Activated CD4-positive, alpha-beta T cell treated with anti-CD3 and anti-CD28 coated beads, Interleukin-2, amount 10 ng/mL, durations not matched to agents 24 days and 14 days (primary cell): ENCODE measurements at places on chromosomes 3 and 15. TPM values are rescaled to one million over a fixed set of nuclear protein-coding genes. Genes with fewer than 3 reads are reported as not detected.

DNA sequence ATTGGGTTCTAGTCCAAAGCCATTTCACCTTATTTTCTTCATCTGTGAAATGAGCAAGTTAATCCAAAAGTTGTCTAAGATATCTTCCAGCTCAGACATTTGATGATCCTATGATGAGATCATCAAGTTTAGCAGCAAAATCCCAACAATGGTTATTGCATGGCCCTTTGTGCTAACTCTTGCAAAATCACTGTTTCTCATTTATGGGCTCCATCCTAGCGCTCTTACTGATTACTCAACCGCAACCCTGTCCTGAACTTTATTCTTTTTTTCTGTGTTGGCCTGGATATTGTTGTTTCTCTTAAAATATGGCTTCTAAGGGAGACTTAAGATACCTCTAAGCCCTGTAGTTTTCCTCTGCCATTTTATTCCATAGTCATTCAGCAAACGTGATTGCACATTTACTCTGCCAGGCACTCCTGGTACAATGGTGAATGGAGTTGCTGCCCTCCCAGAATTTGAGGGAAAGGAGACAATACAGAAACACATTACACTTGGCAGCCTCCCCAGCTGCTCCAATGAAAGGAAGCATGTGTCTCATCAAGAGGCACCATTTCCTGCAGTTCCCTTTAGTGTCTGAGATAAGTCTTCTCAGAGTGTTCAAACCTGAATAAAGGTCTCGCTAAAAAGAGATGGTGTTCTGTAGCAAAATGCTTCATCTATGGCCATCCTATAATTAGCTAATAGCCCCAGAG is 4.4 kb downstream of the GXYLT2 start:
- peaks cover 62% of the 10 kb centered on the region for H3K27me3 ChIP-seq
- peaks cover 2% of the 10 kb centered on the region for H3K36me3 ChIP-seq
- no peak overlapping the region for H3K4me3 ChIP-seq
- H3K4me1 ChIP-seq: peaks cover 7% of the 10 kb centered on the region
- DNase-seq: no peak

- peaks cover 10% of the 10 kb centered on the region for H3K36me3 ChIP-seq
- H3K4me3 ChIP-seq: peak overlapping the region; percentile 83
- peak overlapping the region; percentile 79 for H3K27ac ChIP-seq
- H3K27me3 ChIP-seq: no peaks in the 10 kb centered on the region
These were observed 110.8 kb upstream of the ICE2 start for GRCh38 chr15:60589728-60590127.

GRCh38 chr3:28590860-28591259 is 242.2 kb upstream of the AZI2 start:
- DNase-seq: no peak
- H3K4me3 ChIP-seq: no peak overlapping the region
- no peaks in the 10 kb centered on the region for H3K4me1 ChIP-seq
- H3K27ac ChIP-seq: no peak overlapping the region

DNA sequence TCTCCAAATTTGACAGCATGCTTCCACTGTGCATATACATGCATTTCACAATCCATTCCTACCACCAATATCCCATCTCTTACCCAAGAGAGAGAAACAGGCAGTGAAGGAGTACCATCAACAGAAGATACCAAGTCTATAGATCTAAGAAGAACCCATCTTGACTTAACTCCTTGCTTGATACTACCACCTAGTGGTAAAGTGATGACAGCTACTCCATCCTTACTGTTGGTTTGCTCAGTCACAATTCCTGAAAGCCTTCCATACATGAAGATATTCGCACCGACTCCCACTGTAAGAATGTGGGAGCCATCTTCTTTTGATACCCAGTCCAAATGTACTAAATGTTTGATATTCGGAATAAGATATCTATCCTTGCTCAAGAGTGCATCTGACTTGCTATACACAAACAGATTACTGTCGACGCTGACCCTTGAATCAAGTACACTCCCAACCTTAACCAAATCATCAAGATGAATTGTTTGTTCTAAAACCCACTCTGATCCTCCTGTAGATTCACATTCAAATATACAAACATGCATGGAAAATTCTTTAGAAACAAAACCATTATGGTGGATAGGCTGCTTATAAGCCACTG is 123.1 kb downstream of the DMXL2 start:
- no peak overlapping the region for H3K4me3 ChIP-seq
- no peaks in the 10 kb centered on the region for H3K27me3 ChIP-seq
- H3K36me3 ChIP-seq: no peaks in the 10 kb centered on the region
- H3K4me1 ChIP-seq: no peaks in the 10 kb centered on the region

DNA sequence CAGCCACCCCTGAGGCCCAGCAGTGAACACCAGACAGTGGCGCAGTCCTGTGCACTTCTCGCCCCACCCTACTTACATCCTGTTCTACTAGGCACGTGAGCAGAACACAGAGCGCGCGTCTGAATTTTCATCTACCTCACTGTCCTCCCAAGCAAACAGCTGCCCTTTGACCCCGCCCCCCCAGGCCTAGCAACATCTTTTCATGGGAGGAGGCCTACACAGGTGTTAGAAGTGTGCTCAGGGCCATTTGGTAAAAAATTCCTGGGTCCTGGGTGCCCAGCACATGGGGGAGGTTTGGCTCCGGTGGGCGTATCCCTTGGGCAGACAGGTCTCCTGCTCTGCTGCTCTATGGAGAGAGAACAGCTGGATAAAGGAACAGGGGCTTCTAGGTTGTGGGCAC is 95.0 kb downstream of the MYLK start:
- H3K27me3 ChIP-seq: peaks cover 2% of the 10 kb centered on the region
- H3K4me1 ChIP-seq: no peaks in the 10 kb centered on the region
- H3K36me3 ChIP-seq: no peaks in the 10 kb centered on the region
- DNase-seq: no peak
- H3K4me3 ChIP-seq: no peak overlapping the region

DNA sequence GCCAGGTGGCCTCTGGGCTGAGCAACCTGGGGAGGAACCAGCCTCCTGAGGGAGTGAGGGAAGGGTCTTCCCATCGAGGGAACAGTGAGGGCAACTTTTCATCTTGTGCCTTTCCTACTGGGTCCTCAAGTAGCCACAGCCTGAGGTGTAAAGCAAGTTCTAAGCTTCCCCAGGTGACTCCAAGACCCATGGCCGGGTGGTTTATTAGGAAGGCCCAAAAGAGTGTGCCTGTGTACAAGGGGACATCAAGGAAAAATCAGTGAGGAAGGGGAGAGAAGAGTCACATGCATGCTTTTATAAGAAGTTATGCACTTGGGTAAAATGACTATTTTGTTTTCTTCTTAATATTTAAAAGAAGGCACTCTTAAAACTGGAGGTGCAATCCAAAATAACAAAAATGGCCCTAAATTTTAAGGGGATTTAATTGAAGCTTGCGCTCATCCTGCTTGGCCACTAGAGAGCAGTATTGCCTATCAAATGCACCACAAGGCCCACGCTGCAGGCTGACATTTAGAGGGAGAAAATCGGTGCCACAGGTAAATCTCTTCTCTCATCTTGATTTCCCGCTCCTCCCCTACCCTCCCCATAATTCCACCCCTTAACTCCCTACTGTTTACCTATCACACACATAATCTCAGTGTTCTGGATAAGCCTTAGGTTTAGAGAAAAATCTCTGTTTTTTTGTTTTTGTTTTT is 6.7 kb downstream of the NANOGP8 start:
- H3K4me3 ChIP-seq: no peak overlapping the region
- peak; percentile 77 for DNase-seq
- no peaks in the 10 kb centered on the region for H3K4me1 ChIP-seq

DNA sequence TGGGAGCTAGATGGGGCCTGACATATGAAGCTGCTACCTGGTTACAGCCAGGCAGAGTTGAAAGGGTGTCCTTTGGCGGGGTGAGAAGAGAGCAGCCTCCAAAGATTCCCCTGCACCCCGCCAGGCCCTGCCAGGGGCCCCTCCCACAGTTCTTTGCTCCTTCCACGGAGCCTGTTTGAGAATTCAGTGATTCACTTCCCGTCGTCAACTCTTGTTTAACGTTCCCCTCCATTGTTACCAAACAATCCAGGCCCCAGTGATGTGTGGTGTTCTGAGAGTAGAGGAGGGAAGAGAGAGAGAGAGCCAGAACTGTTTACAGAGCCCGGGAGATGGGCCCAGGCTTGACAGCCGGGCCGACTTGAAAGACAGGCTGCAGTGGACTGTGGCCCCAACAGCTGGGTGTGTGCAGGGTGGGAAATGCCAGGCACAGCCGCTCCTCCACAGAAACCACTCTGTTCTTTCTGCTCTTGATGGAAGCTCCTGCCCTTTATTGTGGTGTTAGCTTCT is 81.5 kb downstream of the SMAD3 start:
- H3K27ac ChIP-seq: peak overlapping the region; percentile 93
- peak; percentile 83 for DNase-seq
- H3K4me1 ChIP-seq: peaks cover 85% of the 10 kb centered on the region
- H3K4me3 ChIP-seq: peak overlapping the region; percentile 56

DNA sequence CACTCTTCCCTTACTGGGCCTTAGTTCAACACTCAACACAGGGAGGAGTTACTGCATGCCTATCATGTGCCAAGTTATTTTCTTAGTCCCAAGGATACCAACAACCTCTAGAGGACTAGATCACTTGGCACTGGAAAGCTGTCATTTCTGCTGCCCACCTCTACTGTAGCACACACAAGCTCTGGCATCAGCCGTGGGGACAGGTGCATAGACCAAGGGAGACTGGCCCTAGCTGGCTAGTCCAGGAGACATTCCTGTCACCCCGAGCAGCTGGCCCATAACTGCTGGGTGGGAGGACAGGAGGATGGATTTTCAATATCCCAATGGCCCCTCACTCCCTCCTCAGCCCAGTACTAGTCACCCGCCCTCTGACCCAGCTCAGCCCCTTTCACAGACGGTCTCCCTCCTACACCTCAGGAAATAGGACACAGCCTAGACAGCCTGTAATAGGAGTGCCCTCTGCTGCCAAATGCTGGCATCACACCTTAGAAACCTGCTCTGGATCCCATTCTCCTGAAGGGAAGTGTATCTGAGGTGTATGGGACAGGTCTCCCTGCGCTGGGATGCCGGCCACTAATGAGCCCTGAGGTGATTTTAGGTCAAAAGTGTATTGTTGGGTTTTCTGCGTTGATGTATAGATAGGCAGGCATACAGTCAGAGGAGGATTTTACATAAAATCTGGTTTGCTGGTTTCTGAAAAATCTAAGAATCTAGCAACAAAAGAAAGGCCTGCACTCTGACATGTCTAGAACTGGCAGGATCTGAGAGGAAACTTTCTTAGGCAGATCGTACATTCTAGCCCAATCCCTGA is 3.4 kb upstream of the DZIP1L start:
- H3K27me3 ChIP-seq: peaks cover 44% of the 10 kb centered on the region
- no peaks in the 10 kb centered on the region for H3K36me3 ChIP-seq
- no peak overlapping the region for H3K4me3 ChIP-seq
- peak; percentile 88 for DNase-seq
- H3K4me1 ChIP-seq: peaks cover 8% of the 10 kb centered on the region

DNA sequence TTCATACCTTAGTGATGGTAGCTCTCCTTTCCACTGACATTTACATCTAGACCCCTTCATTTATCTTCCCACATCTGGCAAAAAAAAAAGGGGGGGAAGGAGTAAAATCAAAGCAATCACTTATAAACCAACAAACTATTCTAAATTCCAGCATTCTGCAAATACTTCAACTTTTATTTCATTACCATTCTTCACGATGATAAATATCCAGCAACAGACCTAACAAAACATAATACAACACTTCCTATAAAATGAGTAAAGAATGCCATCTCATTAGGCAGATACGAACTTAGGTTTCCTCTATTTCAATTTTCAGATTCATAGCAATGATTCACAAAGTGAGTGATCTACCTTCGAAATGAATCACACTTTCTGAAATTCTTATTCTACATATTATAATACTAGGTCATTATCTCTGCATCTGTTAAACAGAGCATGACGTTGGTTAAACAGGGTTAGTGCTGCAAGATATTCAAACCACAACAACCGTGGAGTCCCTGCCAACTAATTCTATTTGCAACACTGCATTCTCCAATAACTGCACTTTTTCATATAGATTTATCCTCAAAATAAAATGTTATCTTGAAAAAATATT is at the start of gene LRRFIP2:
LRRFIP2 (minus strand) TSS at position 51 of the 595 bp plus-strand sequence. CDS start 25,599 bp downstream, outside the sequence.
- H3K27me3 ChIP-seq: no peaks in the 10 kb centered on the region
- peak within 1 kb of the TSS; percentile 80 for H3K27ac ChIP-seq
- DNase-seq: peak; percentile 61
- H3K36me3 ChIP-seq: peaks cover 17% of the 10 kb centered on the region
- H3K4me1 ChIP-seq: peaks cover 42% of the 10 kb centered on the region
- H3K4me3 ChIP-seq: peak within 1 kb of the TSS; percentile 91

- H3K27me3 ChIP-seq: no peaks in the 10 kb centered on the region
- H3K36me3 ChIP-seq: no peaks in the 10 kb centered on the region
- no peak overlapping the region for H3K27ac ChIP-seq
- no peaks in the 10 kb centered on the region for H3K4me1 ChIP-seq
- DNase-seq: no peak
These were observed 860.4 kb downstream of the ROBO1 start for GRCh38 chr3:78907367-78907766.

- no peaks in the 10 kb centered on the region for H3K27me3 ChIP-seq
- H3K36me3 ChIP-seq: peaks cover 22% of the 10 kb centered on the region
- peak; percentile 75 for DNase-seq
- H3K27ac ChIP-seq: peak overlapping the region; percentile 95
These were observed 27.2 kb downstream of the AKAP13 start for GRCh38 chr15:85407421-85408269.

- H3K4me1 ChIP-seq: peaks cover 3% of the 10 kb centered on the region
- H3K27me3 ChIP-seq: peaks cover 55% of the 10 kb centered on the region
- no peak overlapping the region for H3K4me3 ChIP-seq
- H3K36me3 ChIP-seq: no peaks in the 10 kb centered on the region
- no peak overlapping the region for H3K27ac ChIP-seq
These were observed 1.7 kb downstream of the RASL12 start for GRCh38 chr15:65066001-65066634.

GRCh38 chr15:84955089-84955848 is 26.4 kb upstream of the PDE8A start:
- DNase-seq: peak; percentile 72
- peaks cover 31% of the 10 kb centered on the region for H3K27me3 ChIP-seq
- no peaks in the 10 kb centered on the region for H3K36me3 ChIP-seq
- H3K4me1 ChIP-seq: peaks cover 2% of the 10 kb centered on the region
- no peak overlapping the region for H3K4me3 ChIP-seq

DNA sequence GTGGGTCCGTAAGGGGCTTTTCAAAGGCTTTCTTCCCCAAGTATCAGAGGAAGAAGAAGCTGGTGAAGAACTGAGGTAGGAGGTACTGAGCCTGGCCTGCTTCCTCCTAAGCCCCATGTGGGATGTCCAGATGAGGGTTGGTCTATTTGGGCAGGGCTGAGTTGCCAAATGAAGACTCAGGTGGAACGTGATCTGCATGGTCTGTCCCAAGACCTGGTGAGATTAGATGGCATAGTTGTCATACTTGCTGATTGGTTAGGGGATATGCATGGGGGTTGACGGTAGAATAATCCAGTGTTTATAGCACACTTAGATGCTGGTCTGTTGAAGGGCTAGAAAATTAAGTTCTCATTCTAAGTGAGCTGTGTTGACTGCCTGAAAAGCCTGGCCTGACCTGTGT is 36.3 kb upstream of the BSN start:
- H3K36me3 ChIP-seq: peaks cover 29% of the 10 kb centered on the region
- peaks cover 4% of the 10 kb centered on the region for H3K4me1 ChIP-seq
- H3K27ac ChIP-seq: no peak overlapping the region
- no peak for DNase-seq

GRCh38 chr3:46845860-46846623 is 17.2 kb downstream of the MYL3 start:
- H3K27ac ChIP-seq: no peak overlapping the region
- peaks cover 22% of the 10 kb centered on the region for H3K27me3 ChIP-seq
- DNase-seq: peak; percentile 89
- peak overlapping the region; percentile 73 for H3K4me3 ChIP-seq

Gene XCR1
- 0.05 TPM in 1 of 2 replicates, not detected in the other for total RNA-seq

Gene FETUB
- not detected in 2 replicates for total RNA-seq

Gene NMNAT3
- 0.73 and 1.0 TPM in 2 replicates for total RNA-seq

Gene AADACL2
- not detected in 2 replicates for total RNA-seq

Gene SCAMP2
- 89.4 and 94.8 TPM in 2 replicates for total RNA-seq
